Non-pigmented ciliary epithelial cell (primary cell): ENCODE measurements at places on chromosomes 6 and 20.

DNA sequence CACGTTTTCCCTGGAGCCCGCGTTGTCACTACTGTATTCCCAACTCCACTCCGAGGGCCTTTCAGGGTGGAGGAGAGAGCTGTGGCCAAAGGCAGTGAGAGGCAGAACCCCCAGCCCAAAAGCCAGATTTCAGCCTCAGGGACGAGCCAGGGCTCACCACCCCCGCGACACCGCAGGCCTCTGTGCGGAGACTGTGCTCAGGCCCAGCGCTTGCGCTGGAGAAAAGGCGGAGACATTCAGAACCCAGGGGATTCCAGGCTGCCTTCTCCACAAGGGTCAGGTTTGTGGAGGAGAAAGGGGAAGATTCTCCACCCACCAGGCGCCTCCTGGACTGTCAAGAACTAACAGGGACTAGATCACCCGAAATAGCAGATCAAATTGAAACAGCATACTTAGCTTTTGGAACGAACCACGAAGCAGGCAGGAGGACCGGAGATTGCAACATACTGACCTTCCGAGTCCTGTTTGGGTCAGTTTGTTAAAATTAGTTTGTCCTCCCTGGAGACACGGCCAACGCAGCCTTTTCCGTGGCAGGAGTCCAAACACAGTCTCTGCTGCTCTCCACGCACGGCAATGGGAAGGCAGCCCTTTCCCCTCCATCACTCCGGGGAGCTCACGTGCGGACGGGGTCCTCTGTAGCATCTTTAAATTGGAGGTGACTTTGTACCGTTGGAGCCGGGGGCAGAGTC, 14.4 kb downstream of the DLL1 start:
- no peak for DNase-seq

DNA sequence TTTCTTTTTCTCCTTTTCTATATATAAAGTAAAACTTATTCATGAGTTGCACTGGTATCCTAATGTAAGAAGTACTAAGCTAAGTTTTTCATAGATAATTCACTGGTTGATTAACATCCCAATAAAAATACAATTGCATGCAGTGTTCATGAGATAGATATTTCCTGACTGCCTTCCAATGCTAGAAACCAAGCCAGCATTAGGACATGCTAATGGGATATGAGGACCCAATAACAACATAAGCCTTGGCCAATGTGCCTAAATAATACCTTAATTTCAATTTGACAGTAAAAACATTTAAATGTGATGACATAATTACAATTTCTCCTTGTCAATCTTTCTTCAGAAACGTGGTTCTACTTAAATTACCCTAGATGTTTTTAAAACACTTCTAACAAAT, 152.7 kb downstream of the RNGTT start:
- DNase-seq: no peak

DNA sequence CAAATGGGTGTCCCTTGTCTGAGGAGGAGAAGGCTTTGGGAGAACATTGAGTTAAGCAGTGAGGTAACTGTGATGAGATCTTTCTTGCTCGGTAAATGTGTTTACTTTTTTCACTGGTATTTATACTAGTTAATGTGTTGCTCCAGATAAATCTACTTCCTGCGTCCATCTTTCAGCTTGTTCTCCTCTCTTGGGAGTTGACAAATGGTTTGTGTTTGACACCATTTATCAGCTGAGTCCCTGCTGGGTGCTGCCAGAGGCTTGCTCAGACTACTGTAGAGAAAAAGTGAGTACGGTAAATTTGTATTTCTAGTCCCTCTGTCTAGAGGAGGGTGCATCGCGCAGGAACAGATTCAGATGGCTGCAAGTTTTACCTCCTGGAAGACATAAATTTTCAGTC, 8.3 kb upstream of the PRDM1 start:
- no peak for DNase-seq

GRCh38 chr20:19465536-19465935, 253.1 kb downstream of the SLC24A3 start:
- no peak for DNase-seq

- DNase-seq: no peak
Observed at GRCh38 chr6:89566930-89567629, 71.5 kb downstream of the LYRM2 start.

- DNase-seq: no peak
Observed at GRCh38 chr6:84836366-84836765, 72.0 kb upstream of the TBX18 start.

GRCh38 chr6:108719477-108719876, 128.7 kb upstream of the ARMC2 start:
- DNase-seq: no peak

- DNase-seq: no peak
Observed at GRCh38 chr6:154594496-154595198, 84.2 kb upstream of the CNKSR3 start.

GRCh38 chr6:87724983-87725811, 23.2 kb upstream of the AKIRIN2 start:
- DNase-seq: no peak

- DNase-seq: no peak
Observed at GRCh38 chr6:139448051-139448649, 73.7 kb upstream of the CITED2 start.

DNA sequence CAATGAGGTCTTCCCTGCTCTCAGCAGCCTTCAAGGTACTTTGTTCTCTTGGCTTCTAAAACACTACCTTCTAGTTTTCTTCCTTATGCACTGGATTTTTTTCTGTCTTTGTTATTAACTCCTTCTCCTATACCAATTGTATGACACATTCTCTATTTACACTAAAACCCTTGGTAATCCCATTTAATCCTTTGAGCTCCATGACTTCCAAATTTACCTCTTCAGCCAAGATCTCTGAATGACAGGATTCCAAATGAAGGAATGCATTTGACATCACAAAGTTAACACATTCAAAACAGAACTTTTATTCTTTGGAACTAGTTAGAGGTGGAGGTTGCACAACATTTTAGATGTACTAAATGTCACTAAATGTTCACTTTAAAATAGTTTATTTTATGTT, 86.6 kb upstream of the SAMD5 start:
- DNase-seq: no peak

DNA sequence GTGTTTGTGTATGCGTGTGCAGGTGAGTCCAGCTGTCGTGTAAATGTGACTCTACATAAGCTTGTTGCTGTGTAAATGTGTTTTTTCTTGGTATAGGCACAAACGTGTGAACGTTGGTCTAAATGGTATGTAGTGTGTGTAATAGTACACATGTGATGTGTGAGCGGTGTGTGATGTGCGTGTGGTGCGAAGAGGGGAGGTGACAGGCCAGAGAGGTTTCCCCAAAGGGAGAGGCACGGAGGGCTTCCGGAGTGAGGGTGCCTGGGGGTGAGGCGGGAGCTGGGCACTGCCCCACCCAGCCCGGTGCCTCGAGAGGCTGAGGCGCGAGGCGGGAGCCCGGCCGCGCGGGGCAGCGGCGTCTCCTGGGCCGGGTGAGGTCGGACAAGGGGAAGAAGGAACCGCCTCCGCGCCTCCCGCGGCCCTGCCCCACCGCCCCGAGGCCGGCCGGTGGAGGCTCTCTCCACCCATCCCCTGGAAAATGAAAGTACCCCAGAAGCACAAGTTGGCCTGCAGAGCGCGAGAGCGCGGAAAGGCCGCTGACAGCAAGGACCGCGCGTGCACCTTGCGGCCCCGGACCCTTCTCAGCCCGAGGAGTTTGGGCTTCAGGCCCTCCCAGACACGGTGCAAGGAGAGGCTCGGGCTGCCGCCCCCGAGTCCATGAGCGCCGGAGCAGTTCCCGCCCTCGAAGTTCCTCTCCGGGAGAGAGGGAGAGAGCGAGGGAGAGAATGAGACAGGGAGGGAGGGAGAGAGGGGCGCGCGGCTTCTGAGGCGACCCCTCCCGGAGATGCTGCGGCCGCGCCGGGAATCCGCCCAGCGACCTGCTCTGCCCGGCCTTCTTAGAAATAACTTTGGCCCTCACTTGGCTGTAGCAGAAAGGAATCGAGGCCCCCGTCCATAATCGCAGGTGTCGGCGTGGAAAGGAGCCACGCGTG, 43.2 kb upstream of the OSTM1 start:
- no peak for DNase-seq

GRCh38 chr6:166825553-166826145, 130.7 kb downstream of the RNASET2 start:
- DNase-seq: peak; percentile 38

- no peak for DNase-seq
Observed at GRCh38 chr6:8415913-8416312, 19.4 kb downstream of the SLC35B3 start.

- no peak for DNase-seq
Observed at GRCh38 chr6:103862297-103862696, 997.4 kb downstream of the HACE1 start.

GRCh38 chr20:30593572-30593971, 663.9 kb upstream of the DEFB115 start:
- no peak for DNase-seq

- no peak for DNase-seq
Observed at GRCh38 chr6:37516076-37516919, 16.6 kb upstream of the CCDC167 start.
